A549 treated with DMSO at 1 μM for 4 hours (cell line): ENCODE measurements at places on chromosomes 4 and X. TPM values are rescaled to one million over a fixed set of nuclear protein-coding genes. Genes with fewer than 3 reads are reported as not detected.

PITX2 gene
- total RNA-seq, result 1.0 to 1.6 TPM (median 1.3 TPM) in 5 replicates

CBLL2 gene
- total RNA-seq, result not detected in 5 replicates

INTS6L gene
- 0.08 to 0.46 TPM (median 0.17 TPM) in 5 replicates for total RNA-seq

GPR119 gene
- not detected in 5 replicates for total RNA-seq

SPANXA2 gene
- total RNA-seq, result 0.17 to 0.27 TPM (median 0.26 TPM) in 3 of 5 replicates, not detected in the others

AREG gene
- total RNA-seq, result 69.6 to 88.2 TPM (median 81.0 TPM) in 5 replicates

EPGN gene
- total RNA-seq, result 0.28 TPM in 1 of 5 replicates, not detected in the others

ZNF157 gene
- 0.03 TPM in 1 of 5 replicates, not detected in the others for total RNA-seq

F8A2 gene
- total RNA-seq, result not detected in 5 replicates

PAGE2 gene
- total RNA-seq, result not detected in 5 replicates

RTL5 gene
- 2.3 to 2.8 TPM (median 2.5 TPM) in 5 replicates for total RNA-seq

ZFX gene
- 12.3 to 14.6 TPM (median 12.5 TPM) in 5 replicates for total RNA-seq

STK32B gene
- 19.0 to 22.9 TPM (median 22.7 TPM) in 5 replicates for total RNA-seq

PASD1 gene
- not detected in 5 replicates for total RNA-seq

TBC1D14 gene
- 31.2 to 35.4 TPM (median 34.4 TPM) in 5 replicates for total RNA-seq

SSX2 gene
- total RNA-seq, result not detected in 5 replicates

NAAA gene
- total RNA-seq, result 22.3 to 26.9 TPM (median 23.9 TPM) in 5 replicates

MAGEA1 gene
- total RNA-seq, result 0.07 to 0.12 TPM (median 0.08 TPM) in 3 of 5 replicates, not detected in the others

RAB40A gene
- total RNA-seq, result 0.05 TPM in 1 of 5 replicates, not detected in the others

USP51 gene
- total RNA-seq, result 0.36 to 0.81 TPM (median 0.69 TPM) in 5 replicates

NUDT11 gene
- 2.9 to 4.2 TPM (median 3.5 TPM) in 5 replicates for total RNA-seq

PPBP gene
- 0.15 to 0.24 TPM in 2 of 5 replicates, not detected in the others for total RNA-seq

ODAPH gene
- total RNA-seq, result 0.16 to 0.23 TPM (median 0.21 TPM) in 4 of 5 replicates, not detected in the other

FOXR2 gene
- total RNA-seq, result not detected in 5 replicates

PDE6B gene
- not detected in 5 replicates for total RNA-seq

SGMS2 gene
- total RNA-seq, result 17.9 to 28.0 TPM (median 21.9 TPM) in 5 replicates

CLGN gene
- 4.8 to 6.7 TPM (median 5.2 TPM) in 5 replicates for total RNA-seq

S100G gene
- not detected in 5 replicates for total RNA-seq

PLP1 gene
- total RNA-seq, result not detected in 5 replicates

F9 gene
- total RNA-seq, result not detected in 5 replicates

TRIM75 gene
- not detected in 5 replicates for total RNA-seq

CFI gene
- total RNA-seq, result 0.52 to 0.73 TPM (median 0.67 TPM) in 5 replicates

GYPA gene
- not detected in 5 replicates for total RNA-seq

DDX60 gene
- 2.3 to 3.2 TPM (median 2.7 TPM) in 5 replicates for total RNA-seq

PDE5A gene
- total RNA-seq, result 0.13 to 0.38 TPM (median 0.26 TPM) in 5 replicates

TASL gene
- total RNA-seq, result not detected in 5 replicates

SPANXN3 gene
- total RNA-seq, result not detected in 5 replicates

USP26 gene
- total RNA-seq, result not detected in 5 replicates
